NCI-H774 (cell line): ENCODE measurements at places on chromosomes 5 and 9.

DNA sequence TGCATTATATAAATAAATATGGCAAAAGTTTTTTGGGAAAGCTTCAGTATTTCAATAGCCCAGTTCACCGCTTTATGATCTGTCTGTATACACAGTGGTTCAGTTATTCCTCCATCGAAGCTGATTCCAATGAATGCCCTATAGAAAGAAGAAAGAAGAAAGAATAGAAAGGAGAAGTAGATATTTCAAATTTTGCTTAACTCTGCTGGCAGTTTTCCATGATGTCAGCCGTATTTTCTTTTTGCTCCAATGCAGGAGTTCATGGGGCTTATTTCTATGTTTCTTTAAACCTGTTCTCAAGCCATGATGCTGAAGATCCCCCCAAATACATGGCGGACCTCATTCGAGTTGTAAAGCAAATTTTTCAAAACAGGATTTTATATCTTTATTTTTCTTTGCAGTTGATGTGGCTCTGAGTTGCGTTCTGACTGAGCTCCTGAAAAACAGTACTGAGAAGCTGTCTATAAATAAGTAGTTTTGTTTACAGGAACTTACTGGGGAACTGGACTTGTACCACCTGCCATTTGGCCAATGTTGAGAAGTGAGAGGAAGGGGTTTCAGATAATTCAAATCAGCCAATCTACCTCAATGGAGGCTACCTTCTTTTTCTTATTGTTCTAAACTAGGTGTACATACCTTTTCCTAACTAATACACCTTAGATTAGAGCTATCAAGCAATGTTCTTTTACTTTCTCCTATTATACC, 418.5 kb upstream of the MEF2C start:
- no peak for DNase-seq

DNA sequence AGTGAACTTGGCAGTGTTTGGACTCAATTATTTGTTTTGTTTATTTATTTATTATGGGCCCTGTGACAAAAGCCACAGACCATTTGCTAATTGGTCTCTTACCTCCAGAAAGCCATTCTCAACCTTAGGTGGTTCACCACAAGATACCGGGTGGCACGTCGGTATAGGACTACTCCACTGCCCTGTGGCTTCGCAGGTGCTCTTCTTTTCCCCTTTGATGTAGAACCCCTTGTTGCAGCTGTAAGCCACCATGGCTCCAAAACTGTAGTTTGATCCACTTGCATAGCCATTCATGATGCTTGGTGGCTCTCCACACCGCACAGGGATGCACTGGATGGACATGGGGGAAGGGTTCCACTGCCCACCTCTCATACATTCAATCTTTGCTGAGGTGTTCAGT, 73.3 kb upstream of the TXNDC8 start:
- no peak for DNase-seq

DNA sequence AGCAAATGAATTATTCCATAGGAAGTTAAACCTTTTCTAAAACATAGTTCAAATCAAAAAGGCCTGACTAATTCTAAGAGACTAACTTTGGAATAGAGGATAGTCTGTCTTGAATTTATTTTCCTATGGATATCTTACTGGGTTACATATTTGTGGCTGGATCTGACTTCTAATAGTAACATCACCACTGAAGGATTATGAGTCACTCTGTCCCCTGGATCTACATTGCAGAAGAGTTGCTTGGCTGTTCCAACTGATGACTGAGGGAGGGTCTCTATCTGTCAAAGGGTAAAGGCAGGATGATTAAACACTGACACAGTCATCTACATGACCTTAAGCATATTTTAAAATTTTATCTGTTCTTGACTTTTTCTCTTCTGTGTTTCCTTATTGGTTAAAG, 119.6 kb upstream of the FST start:
- DNase-seq: no peak

DNA sequence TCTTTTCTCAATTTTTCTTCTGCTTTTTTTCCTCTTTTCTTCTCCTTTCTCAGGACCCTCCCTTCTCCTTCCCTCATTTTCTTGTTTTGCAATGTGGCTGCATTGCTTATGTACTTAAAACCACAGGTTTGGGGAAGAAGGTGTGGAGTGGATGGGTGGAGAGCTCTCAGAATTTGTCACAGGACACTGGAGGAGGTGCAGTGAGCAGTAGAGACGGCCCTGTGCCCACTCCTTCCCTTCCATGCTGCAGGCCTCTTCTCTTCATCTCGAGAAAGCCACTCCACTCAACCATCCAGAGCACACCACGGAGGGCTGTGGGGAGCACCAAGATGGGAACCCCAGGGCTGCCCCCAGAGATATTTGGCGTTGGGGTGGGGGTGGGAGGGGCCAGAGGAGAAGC, 92.3 kb downstream of the FSTL4 start:
- DNase-seq: no peak

DNA sequence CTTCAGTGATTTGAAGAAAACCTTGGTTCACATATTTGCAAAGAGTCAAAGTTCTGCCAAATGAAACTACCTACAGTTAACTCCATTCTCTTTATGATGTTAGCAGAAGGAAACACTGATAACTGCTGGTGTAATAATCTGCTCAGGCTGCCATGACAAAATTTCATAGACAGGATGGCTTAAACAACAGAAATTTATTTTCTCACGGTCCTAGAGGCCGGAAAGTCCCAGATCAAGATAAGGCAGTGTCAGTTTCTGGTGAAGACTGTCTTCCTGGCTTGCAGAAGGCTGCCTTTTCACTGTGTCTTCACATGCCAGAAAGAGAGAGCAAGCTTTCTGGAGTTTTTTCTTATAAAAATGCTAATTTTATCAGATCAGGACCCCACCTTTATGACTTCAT, 102.4 kb upstream of the PARP8 start:
- no peak for DNase-seq

DNA sequence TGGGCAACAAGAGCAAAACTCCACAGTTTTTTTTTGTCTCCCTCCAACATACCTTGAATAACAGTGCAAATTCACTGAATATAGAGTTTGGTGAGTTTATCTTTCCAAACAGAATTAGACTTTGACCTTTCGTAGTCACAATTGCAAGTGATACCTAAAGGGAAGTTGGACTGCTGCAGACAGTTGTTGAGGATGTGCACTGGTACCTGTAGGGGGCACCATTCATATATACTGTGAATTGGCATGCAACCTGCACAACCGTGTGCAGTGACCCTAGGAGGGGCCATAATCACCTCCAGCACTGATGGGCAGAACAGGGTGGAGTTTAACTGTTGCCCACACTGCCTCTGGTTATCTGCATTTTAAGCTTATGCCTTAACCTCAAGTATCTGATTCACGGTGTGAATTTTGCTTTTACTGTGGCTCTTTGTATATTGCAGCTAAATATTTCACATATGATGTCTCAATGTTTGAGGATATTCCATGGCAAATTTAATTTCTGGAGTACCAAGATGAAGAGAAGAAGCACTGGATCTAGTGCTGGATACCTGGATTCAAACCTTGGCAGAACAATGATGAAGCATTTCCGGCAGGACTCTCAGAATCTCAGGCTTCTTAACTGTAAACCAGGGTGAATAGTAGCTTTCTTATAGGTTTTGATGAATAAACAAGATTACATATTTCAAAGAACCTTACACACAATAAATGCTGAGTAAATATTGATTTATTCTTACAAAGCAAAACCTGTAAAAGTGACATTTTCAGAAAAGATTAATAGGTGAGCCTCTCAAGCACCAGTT, 144.3 kb downstream of the ACTBL2 start:
- DNase-seq: no peak

DNA sequence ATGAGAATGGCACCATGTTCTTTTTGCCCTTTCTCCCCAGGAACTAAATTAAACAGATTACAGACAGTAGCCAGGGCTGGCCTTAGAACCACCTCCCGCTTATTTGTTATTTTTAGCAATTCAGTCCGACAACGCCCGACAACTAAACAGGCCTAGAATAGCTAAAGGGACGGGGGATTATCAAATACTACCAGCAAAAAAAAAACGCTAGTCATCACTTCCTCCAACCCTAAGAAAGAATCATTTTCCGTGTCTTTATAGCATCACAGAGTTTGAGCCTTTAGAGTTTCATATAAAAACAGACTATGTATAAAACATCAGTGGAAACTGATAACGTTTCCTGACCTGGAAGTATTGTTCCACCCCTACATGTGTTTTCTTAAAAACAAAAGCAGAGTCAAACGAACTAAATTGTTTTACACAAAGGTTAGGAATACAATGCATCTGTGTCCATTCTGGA, 35.3 kb downstream of the PFDN1 start:
- DNase-seq: no peak

DNA sequence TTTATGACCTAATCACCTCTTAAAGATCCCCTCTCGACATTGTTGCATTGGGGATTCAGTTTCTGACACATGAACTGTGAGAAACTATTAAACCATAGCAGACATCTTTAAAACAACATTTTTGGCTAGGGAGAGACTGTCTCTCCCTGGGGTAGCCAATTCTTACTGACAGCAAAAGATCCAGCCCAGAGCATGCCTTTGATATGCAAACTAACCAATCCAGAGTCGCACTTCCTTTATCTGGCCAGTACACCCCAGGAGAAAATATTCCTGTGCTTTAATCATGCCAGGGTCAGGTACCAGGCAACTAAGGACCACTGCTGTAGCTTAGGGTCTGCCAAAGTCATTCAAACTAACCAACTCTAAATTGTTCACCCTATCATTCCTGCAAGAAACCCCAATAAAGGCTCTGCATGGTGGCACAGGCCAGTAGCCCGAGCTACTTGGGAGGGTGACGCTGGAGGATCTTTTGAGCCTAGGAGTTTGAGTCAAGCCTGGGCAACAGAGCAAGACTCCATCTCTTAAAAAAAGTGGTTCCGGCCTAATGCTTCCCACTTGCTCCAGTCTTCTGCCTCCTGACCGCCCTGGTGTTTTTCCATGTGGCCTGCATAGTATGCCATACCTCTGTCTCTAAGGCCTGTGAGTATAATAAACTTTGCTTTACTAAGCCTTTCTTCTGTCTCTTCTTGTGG, 62.3 kb upstream of the DAPK1 start:
- no peak for DNase-seq

GRCh38 chr5:1779782-1780613, 19.6 kb downstream of the MRPL36 start:
- DNase-seq: no peak

- DNase-seq: no peak
Measured at GRCh38 chr5:173792781-173793547, 95.2 kb upstream of the CPEB4 start.

DNA sequence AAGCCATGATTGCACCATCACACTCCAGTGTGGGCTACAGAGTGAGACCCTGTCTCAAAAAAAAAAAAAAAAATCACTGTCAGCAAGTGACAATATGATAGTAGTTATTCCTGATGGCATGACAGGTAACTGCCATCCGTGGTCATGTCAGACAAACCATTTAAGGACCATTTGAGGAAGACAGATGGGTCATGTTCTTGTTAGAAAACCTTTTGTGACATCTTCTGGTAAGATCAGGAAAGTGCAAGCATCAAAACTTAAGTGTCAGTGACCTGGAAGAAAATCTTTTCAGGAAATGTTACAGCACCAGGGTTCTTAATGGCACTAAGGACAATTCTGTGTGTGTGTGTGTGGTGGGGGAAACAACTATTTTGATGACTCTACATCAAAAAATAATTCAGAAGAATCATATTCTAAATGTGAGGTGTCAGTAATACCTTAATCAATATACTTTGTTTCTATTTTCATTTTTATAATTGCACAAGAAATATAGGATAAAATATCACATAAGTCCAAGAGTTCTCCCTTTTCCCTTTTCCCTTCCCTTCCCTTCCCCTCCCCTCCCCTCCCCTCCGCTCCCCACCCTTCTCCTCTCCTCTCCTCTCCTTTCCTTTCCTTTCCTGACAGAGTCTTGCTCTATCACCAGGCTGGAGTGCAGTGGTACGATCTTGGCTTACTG, 17.8 kb downstream of the SLC38A9 start:
- no peak for DNase-seq

DNA sequence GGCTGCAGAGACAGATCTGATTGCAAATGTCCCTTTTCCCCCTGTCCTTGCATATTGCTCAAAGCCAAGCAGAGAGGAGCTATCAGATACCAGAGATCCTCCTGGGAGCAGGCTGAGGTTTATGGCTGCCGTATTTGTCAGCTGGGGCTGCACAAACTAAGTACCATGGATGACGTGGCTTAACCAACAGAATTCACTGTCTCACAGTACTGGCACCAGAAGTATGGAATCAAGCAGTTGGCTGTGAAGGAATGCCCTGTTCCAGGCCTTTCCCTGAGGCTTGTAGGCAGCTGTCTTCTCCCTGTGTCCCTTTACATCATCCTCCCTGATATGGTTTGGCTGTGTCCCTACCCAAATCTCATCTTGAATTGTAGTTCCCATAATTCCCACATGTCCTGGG, 2.6 kb downstream of the CFAP90 start:
- DNase-seq: no peak

DNA sequence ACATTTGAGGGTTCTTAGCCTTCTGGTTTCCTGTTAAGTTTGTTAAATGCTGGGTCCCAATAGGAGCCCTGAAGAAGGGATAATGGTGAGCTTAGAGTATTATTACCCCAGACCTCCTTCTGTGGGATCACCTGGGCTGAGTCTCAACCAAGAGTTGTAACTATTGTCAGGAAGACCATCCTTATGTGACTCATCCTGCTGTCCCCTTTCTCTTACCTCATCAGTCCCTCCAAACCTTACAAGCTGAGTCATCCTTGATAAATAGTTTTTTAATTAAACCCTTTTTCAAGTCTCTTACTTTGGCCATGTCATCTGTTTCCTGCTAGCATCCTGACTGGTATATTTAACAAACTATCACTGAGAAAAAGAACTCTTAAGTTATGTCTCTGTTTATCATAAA, 502.8 kb downstream of the LRRC70 start:
- no peak for DNase-seq

DNA sequence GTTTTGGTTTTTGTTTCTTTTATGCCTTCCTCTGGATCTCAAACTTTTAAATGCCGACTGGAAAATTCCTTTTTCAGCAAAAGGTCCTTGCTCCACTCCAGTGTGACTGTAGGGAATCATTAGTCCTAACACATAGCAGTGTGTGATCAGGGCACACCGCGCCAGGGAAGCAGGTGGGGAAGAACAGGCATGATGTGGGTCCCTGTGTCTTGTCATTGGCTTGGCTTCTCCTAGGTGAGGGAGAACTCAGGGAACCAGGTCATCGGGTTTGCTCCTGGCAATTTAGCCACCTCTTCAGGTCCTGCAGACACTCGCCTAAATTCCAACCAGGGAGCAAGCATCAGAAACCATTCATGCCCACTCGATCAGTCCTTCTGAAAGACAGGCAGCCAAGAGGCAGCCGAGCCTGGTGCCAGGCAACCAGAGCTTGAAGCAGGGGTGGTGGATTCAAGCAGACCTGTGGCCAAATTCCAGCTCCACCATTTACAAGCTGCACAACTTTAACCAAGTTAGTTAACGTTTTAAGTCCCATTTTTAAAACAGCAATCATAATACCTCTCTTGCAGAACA, 514.2 kb downstream of the BNC2 start:
- no peak for DNase-seq
